T-helper 1 cell (primary cell): ENCODE measurements at places on chromosomes 13 and 19.

DNA sequence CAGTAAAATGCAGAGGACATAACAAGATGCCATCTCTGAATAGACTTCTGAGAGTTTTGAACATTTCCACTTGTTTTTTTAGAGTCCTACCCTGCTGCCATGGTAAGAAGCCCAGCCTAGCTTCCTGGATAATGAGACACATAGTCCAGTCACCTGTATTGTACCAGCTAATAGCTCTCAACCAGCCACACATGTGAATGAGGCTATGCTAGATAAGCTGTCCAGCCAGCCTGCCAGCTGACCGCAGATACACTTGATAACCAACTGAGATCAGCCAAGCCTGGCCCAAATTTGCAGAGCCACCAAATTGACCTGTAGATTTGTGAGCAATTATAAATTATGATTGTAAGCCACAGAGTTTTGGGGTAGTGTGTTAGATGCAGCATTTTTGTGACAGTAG lies 10.7 kb downstream of the RFXAP start:
- no peak for DNase-seq

DNA sequence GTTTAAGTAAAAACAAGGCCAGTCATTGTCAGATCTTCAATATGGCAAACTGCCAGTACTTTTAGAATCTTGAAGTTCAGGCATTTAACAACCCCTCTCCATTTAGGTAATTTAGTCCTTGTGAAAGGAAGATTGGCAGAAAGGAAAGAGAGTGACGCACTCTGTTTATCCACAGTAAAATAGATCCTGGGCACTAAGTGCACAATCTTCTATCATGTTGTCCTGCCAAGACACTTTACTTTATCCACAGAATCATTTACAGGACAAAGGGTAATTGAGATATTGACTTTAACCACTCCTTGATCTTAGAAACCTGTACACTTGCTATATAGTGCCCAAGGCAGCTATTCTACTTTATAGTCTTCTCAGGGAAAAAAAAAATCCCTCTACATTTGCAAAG lies 786.4 kb upstream of the SLITRK1 start:
- no peak for DNase-seq

DNA sequence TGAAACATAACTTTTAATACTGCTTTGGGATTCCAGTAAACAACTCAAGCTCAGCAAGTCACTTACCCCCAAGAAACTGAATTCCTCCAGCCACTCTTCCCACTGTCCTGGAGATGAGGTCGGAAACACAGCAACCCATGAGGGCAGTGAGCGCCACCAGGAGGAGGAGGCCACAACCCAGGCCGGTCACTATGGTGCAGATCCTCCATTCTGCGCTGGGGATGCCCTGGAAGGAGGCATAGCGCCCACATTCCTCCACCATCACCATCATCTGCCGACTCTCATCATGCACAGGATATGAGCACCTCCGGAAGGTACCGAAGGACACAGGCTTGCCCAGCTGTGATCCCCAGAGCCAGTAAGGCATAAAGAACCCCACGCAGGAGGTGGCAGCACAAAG lies 2.2 kb downstream of the LHFPL6 start:
- no peak for DNase-seq

GRCh38 chr13:87123987-87124784 lies 547.0 kb upstream of the SLITRK5 start:
- DNase-seq, result no peak

DNA sequence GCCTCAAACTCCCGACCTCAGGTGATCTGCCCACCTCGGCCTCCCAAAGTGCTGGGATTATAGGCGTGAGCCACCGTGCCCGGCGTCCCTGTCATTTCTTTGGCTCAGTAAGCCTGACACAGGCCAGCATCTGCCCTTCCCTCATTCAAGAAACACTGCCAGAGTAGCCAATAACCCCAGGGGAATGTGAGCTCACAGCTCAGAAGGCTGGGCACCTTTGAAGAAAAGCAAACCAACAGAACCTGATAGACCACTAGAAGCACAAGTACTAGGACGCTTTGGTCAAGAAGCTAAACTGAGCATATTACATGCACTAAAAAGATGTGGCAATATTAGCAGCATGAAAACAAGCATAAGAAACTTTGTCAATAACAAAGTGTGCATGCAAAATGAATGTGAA lies 14.2 kb downstream of the SIGLEC5 start:
- DNase-seq, result no peak

DNA sequence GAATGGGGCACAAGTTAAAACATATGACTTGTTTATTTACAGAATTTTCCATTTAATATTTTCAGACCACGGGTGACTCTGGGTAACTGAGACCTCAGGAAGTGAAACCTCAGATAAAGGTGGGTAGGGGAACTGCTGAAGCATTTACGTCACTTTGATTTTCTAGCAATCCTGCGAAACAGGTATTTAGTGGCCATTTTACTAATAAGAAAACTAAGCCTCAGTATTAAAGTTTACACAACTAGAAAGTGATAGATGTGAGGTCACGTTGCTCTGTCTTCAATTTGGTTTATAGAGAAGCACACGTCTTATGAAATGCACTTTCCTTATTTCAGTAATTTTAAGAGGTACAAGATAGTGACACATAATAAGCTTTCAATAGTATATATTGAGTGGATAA lies 402.8 kb downstream of the FGF9 start:
- peak; percentile 13 for DNase-seq

GRCh38 chr19:50434525-50434924 lies 1.8 kb downstream of the MYBPC2 start:
- DNase-seq, result no peak
